ENCODE measurements at places on chromosomes 6 and 20. TPM values are rescaled to one million over a fixed set of nuclear protein-coding genes. Genes with fewer than 3 reads are reported as not detected.

DNA sequence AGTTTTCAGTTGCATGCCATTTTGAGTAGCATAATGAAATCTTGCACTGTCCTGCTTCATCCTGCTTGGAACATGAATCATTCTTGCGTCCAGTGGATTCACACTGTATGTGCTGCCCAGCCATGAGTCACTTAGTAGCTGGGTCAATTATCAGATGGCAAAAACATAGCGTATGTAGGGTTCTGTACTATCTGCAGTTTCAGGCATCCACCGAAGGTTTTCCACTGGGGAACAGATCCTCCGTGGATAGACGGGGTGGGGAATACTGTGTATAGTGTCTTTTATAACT, 61.4 kb downstream of the IL22RA2 start:
- no peaks in the 10 kb centered on the region for H3K27me3 ChIP-seq
- H3K27ac ChIP-seq = no peak overlapping the region
- peak; percentile 18 for DNase-seq
- no peak overlapping the region for H3K4me3 ChIP-seq

GRCh38 chr6:145070791-145071190, 664.5 kb downstream of the EPM2A start:
- no peaks in the 10 kb centered on the region for H3K36me3 ChIP-seq
- H3K27ac ChIP-seq = no peak overlapping the region
- no peak overlapping the region for H3K4me3 ChIP-seq

DNA sequence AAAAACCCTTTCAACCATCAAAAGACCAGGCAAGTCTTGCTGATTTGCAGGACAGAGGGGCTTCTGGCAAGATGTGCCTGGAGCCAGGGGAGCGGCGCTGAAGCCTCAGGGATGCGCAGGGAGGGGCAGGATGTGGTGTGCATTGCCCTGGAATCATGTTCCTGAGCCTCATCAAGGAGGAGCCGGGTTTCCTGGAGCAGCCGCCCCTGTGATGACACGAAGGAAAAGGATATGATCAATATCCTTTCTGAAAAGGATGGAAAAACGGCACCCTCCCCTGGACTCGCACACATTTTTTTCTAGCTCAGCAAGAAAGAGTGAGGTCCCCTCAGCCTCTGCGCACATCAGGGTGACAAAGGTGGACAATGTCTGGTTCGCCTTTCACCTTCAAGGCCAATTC, 173.1 kb upstream of the SSTR4 start:
- H3K36me3 ChIP-seq = no peaks in the 10 kb centered on the region
- peak; percentile 75 for DNase-seq
- H3K27ac ChIP-seq = peak overlapping the region; percentile 80
- no peak overlapping the region for H3K4me3 ChIP-seq
- H3K4me1 ChIP-seq = no peaks in the 10 kb centered on the region

- no peak for DNase-seq
- no peak overlapping the region for H3K4me3 ChIP-seq
- no peaks in the 10 kb centered on the region for H3K36me3 ChIP-seq
- no peaks in the 10 kb centered on the region for H3K4me1 ChIP-seq
- H3K27me3 ChIP-seq = no peaks in the 10 kb centered on the region
These were observed 41.4 kb downstream of the HLA-F start for GRCh38 chr6:29764422-29765196.

DNA sequence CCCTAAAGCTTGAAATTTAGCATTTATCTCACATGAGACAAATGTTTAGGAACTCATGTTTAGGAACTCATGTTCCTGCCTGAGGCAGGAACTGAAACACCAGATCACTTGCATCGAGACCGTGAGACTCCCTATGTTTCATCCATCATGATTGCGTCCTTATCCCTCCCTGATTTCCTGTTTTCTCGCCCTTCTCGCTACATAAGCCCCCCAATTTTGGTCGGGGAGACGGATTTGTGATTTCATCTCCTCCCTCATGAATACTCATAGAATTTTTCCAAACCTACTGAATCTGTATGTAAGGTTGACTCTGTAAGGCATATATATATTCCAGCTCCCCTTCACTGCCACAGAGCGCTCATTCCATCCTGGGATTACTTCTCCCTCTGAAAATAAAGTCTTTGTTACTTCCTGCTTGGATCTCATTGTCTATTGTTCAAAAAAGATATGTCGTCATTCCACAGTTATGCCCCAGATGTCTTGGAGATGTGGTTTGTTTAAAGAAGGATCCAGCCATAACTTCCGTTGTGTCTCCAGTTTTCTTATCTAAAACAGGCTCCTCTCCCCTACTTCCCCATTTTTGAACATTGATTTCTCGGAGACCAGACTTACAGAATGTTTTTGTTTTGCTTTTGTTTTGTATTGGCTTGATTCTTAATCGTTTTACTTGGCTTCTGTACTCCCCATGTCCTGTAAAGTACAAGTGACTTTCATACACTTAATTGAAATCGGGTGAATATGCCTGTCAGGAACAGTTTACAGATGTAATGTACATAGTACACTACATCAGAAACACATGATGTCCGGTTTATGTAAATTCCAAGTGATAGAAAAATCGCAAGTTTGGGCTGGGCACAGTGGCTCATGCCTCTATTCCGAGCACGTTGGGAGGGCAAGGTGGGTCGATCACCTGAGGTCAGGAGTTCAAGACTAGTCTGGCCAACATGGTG, 118.7 kb downstream of the HFE start:
- no peaks in the 10 kb centered on the region for H3K27me3 ChIP-seq
- H3K27ac ChIP-seq = peak overlapping the region; percentile 71
- H3K36me3 ChIP-seq = no peaks in the 10 kb centered on the region
- H3K4me3 ChIP-seq = no peak overlapping the region

GRCh38 chr6:35016502-35017321, 124.4 kb downstream of the TCP11 start:
- H3K27ac ChIP-seq = peak overlapping the region; percentile 51
- peaks cover 63% of the 10 kb centered on the region for H3K4me1 ChIP-seq
- no peaks in the 10 kb centered on the region for H3K36me3 ChIP-seq
- peak; percentile 61 for DNase-seq
- no peaks in the 10 kb centered on the region for H3K27me3 ChIP-seq

- H3K27ac ChIP-seq = no peak overlapping the region
- no peak for DNase-seq
- H3K27me3 ChIP-seq = no peaks in the 10 kb centered on the region
- H3K36me3 ChIP-seq = no peaks in the 10 kb centered on the region
- no peak overlapping the region for H3K4me3 ChIP-seq
These were observed 5.7 kb upstream of the NECAB3 start for GRCh38 chr20:33679758-33680485.

DNA sequence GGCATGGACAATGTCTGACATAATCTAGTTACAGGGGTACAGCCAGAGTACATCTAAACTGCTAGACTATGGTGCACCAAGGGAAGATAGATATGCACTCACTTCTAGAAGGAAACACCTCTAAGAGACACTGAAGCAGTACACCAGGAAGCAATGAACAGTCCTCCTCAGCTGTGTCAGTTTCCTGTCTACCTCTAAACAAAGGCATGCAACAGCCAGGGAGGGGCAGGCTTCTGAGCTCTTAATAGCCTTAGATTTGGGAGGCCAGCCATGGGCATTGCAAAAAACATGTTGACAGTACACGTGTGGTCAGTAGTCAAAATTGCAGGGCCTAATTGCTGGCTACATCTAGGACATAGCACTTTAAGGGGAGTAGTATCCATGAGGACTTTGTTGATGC, 21.4 kb downstream of the CRYBG1 start:
- no peak overlapping the region for H3K4me3 ChIP-seq
- H3K4me1 ChIP-seq = no peaks in the 10 kb centered on the region
- no peak for DNase-seq
- no peaks in the 10 kb centered on the region for H3K36me3 ChIP-seq

DNA sequence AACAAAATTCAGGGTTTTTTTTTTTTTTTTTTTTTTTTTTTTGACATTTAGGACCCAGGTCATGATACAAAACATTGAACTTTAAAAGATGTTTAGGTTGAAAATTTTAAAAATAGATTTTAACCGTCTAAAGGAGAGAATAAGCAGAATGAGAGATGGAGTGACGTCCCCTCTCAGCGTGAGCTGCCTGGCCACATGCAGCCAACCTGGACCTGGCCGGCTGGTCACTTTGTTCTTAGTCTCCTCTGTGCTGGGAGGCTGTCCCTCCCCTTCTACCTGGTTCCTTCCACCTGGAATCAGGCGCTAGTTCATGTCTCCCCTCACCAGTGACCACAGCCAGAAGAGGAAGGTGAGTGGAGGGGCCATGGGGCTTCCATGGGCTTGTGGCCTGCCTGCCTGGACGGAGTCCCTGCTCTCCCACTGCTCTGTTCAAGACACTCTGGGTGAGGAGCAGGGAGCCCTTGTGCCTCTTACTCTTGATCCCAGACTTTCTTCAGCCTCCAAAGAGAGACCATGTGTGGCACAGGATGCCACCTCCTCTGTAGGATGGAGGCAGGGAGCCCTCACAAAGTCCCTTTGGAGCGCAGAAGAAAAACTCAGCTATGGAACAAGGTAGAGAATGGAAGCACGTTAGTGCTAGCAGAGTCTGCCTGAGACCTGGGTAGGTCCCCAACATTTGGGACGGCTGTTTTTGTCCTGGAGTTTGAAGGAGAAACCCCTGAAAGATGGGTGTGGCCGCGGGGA, 31.7 kb downstream of the IRF4 start:
- no peak overlapping the region for H3K27ac ChIP-seq
- no peak for DNase-seq

DNA sequence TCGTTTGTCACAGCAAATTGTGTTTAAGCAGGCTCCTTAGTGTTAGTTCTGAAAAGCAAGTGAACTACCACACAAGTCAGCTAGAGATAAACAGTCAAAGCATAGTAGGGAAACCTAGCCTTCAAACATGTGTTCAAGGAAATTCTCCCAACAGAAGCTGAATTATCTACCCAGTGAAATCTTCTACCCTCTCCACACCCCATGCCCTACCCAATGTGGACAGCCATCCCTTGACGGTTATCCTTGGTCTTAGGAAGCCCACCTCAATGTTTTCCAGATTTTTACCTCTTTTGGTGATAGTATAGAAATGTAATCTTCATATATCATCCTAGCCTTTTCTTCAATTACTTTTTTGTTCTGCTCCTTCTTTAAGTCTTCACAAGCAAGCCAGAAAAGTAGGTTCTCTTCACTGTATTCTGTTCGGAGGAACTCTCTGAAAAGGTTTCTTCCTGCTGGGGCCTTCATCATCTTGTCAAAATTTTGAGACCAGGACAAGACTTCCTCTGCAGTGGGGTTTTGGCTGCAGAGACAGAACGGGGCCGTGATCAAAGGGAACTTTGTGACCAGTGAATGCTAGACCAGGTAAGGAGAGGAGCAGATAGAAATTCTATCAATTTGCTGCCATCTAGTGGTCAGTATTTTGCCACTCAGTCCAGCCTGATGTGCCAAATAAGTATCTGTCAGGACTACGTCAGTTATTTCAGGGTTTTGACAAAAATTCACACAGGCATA, 21.6 kb upstream of the MTRF1L start:
- H3K36me3 ChIP-seq = no peaks in the 10 kb centered on the region
- H3K27me3 ChIP-seq = no peaks in the 10 kb centered on the region
- peaks cover 5% of the 10 kb centered on the region for H3K4me1 ChIP-seq
- peak; percentile 19 for DNase-seq
- H3K4me3 ChIP-seq = no peak overlapping the region
- H3K27ac ChIP-seq = no peak overlapping the region

- H3K4me3 ChIP-seq = no peak overlapping the region
- H3K27me3 ChIP-seq = no peaks in the 10 kb centered on the region
- no peak for DNase-seq
- no peaks in the 10 kb centered on the region for H3K4me1 ChIP-seq
- no peaks in the 10 kb centered on the region for H3K36me3 ChIP-seq
These were observed 166.6 kb upstream of the MARCKS start for GRCh38 chr6:113690281-113691259.

DNA sequence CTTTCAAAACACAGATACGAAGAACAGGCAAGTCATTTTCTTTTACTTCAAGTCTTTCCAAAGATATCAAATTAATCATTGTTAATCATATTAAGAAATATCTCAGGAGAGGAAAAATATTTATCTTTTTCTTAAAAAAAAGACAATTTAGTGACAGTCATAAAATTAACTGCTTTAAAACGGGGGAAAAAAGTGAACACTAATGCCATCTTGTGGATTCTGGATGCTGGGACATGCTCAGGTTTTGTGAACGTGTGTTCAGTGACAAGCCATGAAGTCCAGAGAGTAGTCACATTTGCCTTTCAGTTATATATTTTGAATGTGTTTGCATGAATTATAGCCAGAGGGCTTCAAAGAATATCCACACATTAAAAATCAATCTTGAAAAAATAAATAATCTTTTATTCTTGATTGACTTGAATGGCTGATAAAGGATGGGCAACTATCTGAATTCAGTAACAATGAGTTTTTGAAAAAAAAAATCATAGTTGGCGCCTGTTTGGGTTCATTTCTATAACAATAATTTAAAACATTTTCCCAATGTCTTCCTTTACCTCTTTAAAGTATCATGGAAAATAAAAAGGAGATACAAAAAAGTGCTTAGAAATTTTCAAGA, 74.7 kb upstream of the NOX3 start:
- H3K4me3 ChIP-seq = no peak overlapping the region
- H3K4me1 ChIP-seq = peaks cover 21% of the 10 kb centered on the region
- no peaks in the 10 kb centered on the region for H3K36me3 ChIP-seq
- DNase-seq = no peak
- H3K27ac ChIP-seq = peak overlapping the region; percentile 86

DNA sequence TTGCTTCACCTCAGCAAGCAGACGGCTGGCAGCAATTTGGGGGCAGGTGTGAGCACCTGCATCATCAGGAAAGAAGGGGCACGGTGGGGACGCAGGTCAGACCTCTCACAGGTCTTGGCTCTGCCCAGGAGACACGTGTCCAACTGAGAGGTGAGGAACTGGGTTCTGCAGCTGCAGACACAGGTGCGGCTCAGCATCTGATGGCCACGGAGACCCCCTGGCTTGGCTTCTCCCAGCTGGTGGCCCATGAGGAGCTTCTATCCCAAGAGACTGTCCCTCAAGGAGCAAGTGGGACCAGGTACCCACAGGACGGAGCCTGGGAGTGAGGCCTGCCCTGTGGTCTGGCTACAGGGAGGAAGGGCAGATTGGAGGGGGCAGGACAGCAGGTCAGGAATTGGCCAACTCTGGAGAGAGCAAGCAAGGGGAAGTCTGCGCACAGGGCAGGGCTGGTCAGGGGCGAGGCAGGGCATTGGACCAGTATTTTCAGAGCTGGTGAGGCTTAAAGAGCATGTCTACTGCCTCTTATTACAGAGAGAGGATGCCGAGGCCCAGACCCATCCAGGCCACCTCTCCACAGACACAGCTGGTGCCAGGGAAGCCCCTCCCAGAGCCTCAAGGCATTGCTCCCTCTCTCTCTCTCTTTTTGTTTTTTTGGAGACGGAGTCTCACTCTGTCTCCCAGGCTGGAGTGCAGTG, 4.2 kb downstream of the STMN3 start:
- DNase-seq = no peak
- H3K36me3 ChIP-seq = no peaks in the 10 kb centered on the region
- H3K27ac ChIP-seq = no peak overlapping the region
- H3K27me3 ChIP-seq = no peaks in the 10 kb centered on the region

- H3K36me3 ChIP-seq = no peaks in the 10 kb centered on the region
- H3K27me3 ChIP-seq = no peaks in the 10 kb centered on the region
- no peaks in the 10 kb centered on the region for H3K4me1 ChIP-seq
- H3K27ac ChIP-seq = no peak overlapping the region
These were observed 68.6 kb upstream of the SLC24A3 start for GRCh38 chr20:19143890-19144289.

Gene KCNB1
- total RNA-seq = 1.8 TPM

Gene TREM1
- total RNA-seq = 0.61 TPM

Gene GRIK2
- total RNA-seq = 1.6 TPM

Gene DEFB124
- total RNA-seq = not detected

Gene SIRPB2
- total RNA-seq = 16.7 TPM

Gene RHAG
- total RNA-seq = not detected
